ENCODE measurements at places on chromosomes 6 and 20.

- DNase-seq: peak; percentile 8
These were observed at the start of gene HLA-DRB1 for GRCh38 chr6:32589596-32590449. HLA-DRB1 (minus strand) TSS chr6:32589848; CDS start chr6:32589742, 106 bp downstream.

- no peak for DNase-seq
These were observed 251.6 kb downstream of the ERMARD start for GRCh38 chr6:170003027-170003426.

DNA sequence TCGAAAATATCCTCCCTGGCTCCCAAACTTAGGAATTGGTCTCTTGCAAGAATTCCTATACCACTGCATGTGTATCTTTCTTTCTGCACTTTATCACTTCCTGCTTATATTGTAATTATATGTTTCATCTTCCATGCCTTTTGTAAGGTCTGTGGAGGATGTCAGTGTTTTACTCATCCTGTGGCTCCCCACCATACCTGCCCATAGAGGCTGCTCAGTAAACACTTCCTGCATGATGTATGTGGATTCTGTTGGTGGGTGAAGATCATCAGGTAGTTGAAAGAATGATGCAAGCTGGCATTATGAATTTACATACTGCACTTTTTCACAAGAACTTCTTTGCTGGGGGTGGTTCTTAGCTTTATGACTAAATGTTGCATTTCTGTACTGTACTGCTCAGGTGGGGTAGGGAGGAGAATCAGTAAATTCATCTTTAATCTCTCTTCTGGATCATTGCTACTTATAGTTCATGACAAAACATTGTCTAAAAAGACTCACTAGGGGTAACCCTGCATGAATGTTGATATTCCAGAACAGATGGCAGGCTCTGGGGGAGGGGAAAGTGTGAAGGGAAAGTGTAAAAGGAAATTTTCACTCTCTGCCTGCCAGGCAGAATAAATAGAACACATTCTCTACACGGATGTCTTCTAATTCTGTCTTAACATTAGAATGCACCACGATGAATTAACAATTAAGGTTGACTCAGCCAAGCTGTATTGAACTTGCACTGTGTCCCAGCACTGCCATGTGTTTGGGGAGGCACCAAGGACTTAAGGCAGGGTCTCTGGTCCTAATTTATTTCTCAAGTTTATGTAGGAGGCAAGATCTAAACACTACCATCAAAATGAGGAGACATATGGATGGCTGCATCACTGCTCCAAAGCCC lies 36.0 kb upstream of the KLHL31 start:
- DNase-seq: no peak

DNA sequence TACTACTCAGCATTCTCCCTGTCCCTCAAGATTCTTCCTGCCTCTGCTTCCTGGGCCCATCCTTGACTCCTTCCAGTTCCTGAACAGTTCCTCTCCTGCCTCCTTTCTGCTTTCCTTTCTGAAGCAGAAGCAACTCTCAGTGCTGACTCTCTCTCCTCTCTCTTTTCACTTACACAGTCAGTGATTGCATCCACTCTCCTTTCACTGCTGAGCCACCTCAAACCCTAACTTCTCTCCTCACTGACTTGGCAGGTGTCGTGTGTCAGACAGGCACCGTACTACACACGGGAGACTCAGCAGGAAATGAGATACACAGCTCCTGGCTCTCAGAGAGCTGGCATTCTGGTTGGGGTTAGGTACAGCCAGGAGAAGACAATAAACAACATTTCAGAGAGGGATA lies 5.6 kb downstream of the ABHD16A start:
- no peak for DNase-seq

DNA sequence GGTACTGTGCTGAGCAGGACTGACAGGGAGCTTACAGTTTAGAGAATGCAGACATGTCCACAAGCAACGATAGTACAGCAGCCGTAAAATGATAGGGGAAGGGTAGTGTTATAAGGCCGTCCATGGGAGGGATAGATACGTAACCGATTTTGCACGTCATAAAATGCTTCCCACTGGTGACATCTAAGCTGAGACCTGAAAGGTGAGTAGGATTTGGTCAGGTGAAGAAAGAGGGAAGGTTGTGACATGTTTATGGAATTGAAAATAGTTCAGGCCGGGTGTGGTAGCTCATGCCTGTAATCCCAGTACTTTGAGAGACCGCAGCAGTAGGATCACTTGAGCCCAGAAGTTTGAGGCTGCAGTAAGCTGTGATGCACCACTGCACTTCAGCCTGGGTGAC lies 25.6 kb downstream of the SNX9 start:
- no peak for DNase-seq

- DNase-seq: no peak
These were observed 4.2 kb downstream of the OCSTAMP start for GRCh38 chr20:46546298-46546697.

DNA sequence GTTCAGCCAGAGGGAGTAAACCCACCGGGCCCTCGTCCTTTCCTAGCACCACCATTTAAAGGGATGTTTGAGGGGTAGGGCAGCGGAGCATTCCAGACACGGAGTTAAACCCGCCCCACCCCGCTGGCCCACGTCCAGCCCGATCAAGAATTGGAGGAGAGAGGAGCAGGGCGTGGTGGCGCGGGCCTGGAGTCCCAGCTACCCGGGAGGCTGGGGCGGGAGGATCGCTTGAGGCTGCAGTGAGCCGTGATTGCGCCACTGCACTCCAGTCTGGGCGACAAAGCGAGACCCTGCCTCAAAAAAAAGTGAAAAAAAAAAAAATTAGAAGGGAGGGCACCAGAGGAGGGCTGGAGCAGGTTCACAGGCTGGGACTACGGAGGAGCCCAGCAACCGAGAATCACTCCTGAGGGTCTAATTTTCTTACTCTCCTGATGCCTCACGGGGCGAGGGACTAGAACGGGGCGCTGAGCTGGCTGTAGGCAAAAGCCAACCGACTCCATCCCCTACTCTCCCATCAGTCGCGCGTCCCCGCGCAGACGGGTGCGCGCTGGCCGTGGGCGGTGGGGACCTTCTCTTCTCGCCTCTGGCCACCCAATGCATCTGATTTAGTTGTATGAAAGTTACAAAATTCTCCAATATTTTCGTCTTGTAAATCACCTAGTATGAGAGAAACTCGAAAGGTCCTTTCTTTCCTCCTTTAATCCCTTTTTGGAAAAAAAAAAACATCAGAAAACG lies 6.1 kb upstream of the HSPA1B start:
- DNase-seq: peak; percentile 58

DNA sequence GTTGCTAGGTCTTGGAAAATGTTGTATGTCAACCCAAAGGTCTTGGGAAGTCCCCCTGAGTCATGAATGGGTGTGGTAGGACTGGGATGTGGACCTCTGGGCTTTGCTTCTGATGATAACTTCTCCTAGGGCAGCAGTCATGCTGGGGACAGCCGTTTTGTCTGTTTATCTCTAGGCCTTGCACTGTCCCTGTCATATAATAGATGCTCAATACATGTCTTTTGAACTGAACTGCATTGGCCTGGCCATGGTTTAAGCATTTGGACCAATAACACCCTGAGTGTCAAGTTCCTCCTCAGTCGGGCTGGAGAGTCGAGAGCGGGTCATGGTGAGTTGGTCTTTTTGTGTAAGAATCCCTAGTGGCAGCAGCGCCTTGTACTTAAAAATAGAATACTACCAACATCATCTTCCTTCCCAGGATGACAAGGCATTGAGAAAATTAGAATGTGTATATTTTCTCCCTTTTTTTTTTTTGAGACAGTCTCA lies 43.1 kb downstream of the E2F3 start:
- DNase-seq: no peak

- DNase-seq: no peak
These were observed 6.4 kb downstream of the RSPH3 start for GRCh38 chr6:158993639-158994038.

DNA sequence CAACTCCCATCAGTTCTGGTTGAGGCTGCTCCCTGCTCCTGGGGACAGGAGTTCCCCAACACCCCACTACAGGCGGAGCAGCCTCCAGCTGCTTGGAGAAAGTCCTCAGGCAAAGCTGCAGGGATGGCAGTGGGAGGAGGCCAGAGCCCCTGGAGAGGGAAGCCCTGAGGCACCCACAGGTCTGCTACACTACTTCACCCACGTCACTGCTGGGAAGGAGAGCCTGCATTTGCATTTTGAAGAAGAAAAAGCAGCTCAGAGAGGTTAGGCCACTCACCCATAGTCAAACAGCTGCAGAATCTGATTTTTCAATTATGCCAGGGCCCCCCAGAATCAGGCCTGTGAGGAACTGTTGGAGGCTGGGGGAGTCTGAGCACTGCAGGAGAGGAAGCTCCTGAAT lies 17.2 kb downstream of the BFSP1 start:
- DNase-seq: no peak

DNA sequence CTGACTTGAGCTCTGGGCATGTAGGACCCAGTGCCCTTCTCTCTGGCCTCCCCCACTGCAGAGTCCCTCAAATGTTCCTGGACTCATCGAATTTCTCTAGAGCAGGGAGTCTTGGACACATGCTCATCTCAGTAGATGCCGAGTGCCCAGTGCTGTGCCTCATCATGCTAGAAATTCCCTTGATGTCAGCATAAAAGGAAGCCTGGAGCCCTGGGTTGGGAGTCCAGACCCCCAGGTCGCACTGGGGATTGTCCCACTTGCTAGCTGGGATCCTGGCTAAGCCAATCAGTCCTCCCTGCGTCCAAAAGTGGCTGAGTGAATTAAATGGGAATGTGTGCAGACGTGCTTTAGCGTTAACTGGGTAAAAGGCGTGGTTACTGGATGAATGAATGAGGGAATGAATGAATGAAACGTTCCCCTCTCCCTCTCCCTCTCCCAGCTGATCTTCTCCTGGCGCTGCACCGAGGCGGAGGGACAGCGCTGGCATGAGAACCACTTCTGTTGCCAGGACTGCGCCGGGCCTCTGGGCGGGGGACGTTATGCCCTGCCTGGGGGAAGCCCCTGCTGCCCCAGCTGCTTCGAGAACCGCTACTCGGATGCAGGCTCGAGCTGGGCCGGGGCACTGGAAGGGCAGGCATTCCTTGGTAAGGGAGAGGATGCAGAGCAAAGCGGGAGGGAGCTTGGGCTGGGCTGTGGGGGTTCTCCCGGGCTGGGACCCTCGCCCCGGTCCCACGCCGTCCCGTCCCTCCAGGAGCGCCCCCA lies 1.6 kb upstream of the TOMM6 start:
- DNase-seq: no peak

DNA sequence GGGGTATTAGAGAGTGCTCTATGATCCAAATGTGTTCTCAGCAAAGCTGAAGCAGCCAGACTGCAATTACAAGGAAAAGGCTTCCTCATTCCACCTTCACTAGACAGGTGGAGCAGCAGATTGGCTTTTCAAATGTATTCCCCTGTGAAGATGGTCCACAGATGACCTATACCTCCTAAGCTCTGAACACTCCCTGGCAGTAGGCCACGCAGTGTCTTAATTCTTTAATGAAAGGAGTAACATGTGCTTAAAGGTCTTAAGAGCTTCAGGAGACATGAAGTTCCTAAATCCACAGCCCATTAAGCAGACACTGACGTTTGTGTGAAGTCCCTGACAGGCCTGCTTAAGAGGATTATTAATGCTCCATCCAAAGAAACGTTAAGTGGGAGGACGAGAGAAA lies 138.9 kb upstream of the NUP153 start:
- no peak for DNase-seq

DNA sequence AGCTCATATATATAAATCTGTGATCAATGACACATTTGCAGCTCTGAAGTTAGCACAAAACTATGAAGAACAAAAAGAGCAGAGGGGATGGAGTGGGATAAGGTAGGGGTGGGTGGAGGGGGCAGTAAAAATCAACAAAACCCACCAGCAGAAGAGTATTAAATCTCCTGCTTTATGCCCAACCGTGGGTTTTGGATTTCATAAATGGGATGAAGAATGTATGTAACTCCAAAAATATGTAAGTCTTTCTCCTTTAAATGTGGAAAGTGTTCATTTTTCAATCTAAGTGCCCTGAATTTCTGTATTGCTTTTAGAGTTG lies 480.3 kb upstream of the MARCKS start:
- DNase-seq: no peak

DNA sequence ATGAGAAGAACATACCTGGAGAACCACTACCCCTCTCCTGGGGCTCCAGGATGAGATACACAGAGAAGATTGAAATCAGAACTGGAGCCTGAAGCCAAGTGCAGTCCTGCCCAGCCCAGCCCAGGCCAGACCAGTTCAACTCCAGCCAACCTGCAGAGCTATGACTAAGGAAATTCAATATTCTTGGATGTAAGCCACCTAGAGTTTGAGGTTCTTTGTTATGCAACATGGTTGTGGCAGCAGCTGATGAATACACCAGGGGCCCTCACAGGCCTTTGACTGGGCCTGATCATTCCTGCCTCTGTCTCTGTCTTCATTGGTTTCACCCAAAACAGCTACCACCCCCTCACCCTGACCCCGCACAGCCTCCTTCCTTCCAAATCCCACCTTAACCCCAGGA lies 167.8 kb downstream of the LRFN2 start:
- DNase-seq: no peak

DNA sequence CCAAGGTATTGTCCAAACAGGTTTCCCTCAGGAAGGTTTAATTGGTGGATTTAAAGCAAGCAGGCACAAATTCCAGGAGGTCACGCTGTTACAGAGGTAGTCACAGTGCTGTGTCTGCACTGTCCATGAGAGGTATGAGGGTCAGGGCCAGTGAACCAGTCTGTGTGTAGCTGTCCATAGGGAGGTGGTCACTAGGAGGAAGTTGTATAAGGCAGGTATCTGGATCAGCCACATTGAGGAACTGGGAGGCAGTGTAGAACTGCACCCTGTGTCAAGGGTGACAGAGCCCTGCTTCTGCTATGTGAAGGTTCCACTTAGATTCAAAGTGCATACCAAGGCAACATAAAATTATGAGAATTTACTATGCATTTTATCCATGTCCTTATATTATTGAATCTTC lies 73.3 kb downstream of the MAP3K4 start:
- no peak for DNase-seq

GRCh38 chr6:44733126-44733525 lies 345.6 kb downstream of the CDC5L start:
- no peak for DNase-seq

GRCh38 chr20:43538878-43539700 lies 19.7 kb upstream of the SGK2 start:
- DNase-seq: no peak

DNA sequence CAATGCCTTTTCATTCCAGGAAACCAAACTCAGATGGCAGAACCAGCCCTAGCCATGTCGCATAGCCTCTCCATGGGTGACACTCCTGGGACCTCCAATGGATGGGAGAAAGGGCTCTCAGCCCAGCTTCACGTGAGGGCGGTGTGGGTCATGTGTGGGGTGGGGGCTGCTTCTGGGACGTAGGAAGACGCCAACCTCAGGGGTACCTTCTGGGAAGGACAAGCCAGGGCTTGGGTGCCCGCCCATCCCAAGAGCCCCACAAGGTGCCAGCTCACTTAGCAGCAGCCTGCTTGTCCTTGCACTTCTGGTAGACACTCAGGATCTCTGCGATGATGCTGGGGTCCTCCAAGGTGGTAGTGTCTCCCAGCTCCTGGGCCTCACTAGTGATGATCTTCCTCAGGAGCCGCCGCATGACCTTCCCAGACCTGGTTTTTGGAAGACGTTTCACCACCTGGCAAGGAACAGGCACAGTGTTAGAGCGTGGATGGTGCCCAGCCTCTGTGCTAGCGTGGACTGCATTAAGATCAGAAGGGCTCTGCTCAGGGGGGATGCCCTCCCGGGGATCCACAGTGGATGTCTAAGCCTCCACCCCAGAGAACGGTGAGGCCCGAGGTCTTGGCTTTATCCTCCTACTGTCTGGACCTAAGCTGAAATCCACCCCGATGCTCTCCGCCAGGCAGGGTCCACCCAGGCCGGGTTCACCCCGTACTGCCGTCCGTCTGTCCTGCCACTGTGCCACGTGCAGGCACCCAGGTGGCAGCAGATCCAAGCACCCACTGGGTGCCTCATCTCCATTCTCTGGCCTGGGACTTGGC lies 15.1 kb upstream of the APMAP start:
- no peak for DNase-seq

Measured in SW480 (cell line).